Activated T-cell treated with anti-CD3 and anti-CD28 coated beads for 4 hours (primary cell): ENCODE measurements at places on chromosomes 16 and 17.

DNA sequence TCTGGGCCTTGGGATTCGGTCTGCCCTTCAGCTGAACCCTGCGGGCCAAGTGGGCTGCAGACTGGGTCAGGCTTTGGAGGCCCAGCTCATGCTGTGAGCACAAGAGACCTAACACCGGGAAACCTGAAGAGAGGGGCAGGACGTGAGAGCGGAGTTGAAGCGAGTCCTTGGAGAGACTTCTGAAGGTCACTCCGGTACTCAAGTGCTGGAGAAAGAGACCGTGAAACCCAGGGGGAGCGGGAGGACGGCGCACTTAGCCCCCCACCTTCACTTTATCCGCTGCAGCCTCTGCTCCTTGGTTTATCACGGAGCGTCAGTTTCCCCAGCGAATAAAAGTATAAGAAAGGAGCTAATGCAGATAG, 361 bp downstream of the UQCRC2 start:
- no peak for DNase-seq

- DNase-seq = no peak
These were observed 80.3 kb upstream of the CES5A start for GRCh38 chr16:55955424-55955823.

- no peak for DNase-seq
These were observed 601 bp downstream of the SPNS1 start for GRCh38 chr16:28975158-28975599.

DNA sequence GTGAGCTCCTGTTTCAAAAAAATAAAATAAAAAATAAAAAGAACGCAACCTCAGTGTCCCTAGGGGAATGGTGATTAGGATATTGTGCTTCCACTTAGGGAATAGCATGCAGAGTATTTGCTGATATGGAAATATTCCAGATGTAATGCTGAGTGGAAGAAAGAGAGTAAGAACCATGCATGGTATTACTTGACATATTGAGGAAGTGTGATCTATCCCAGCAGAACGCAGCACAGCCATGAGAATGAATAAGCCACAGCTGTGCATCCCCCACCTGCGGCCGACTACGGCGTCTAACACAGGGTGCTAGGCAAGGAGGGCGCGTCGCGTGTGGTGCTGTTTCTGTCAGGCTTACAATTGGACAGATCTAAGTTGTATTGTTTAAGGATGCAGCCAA, 49.5 kb downstream of the FOXK2 start:
- DNase-seq = no peak

DNA sequence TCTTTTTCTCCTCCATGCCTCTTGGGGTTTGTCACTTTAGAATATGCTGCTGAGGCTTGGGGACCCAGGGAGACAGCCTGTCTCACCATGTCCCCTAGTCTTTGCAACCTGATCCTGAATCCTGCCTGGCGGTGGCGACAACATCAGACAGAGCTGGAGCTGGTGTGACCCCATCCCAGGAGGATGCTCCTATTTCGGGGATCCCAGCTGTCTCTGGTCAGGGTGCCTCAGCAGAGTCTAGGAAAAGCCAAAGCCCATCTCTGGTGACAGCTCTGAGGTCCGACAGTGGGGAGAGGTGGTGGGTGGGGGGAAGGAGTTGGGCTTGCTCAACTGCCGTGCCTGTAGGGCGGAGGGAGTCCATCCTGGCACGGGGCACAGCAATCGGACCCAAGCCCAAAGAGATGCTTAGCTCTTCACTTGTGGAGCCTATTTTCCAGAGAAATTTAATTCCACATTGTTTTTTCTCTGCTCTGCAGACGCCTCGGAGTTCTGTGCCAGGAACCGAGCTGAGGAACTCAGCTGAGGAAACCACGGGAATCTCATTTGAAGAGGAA, 10.3 kb upstream of the TNS4 start:
- no peak for DNase-seq

GRCh38 chr16:81505011-81505661, 60.5 kb downstream of the CMIP start:
- no peak for DNase-seq

GRCh38 chr16:87169509-87169995, 147.6 kb downstream of the C16orf95 start:
- no peak for DNase-seq

DNA sequence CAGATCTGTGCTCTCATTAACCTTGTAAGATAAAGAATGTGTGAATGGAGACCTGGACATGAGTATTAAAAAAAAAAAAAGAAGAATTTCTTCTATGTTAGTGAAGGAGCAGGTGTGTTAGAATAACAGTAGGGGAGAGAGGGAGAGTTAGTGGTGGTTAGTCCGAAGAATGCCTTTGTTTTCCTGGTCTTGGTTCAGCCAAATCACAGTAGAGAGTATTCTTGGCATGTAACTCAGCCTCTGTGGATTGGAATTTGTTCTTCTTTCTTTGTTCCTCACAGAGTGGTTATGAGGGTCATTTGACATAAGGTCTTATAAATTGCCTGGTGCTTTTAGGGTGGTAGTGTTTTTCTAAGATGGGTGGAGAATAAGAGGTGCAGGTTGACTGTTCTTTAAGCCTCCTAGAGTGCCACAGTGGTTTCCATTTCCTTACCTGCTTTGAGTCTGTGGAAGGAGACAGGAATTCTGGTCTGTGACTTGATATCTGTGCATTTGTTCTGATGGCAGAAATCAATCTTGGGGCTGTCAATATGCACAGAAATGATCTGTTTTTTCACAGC, 17.6 kb downstream of the NUP93 start:
- DNase-seq = no peak

- no peak for DNase-seq
These were observed 16.2 kb upstream of the BAHCC1 start for GRCh38 chr17:81378941-81379511.

DNA sequence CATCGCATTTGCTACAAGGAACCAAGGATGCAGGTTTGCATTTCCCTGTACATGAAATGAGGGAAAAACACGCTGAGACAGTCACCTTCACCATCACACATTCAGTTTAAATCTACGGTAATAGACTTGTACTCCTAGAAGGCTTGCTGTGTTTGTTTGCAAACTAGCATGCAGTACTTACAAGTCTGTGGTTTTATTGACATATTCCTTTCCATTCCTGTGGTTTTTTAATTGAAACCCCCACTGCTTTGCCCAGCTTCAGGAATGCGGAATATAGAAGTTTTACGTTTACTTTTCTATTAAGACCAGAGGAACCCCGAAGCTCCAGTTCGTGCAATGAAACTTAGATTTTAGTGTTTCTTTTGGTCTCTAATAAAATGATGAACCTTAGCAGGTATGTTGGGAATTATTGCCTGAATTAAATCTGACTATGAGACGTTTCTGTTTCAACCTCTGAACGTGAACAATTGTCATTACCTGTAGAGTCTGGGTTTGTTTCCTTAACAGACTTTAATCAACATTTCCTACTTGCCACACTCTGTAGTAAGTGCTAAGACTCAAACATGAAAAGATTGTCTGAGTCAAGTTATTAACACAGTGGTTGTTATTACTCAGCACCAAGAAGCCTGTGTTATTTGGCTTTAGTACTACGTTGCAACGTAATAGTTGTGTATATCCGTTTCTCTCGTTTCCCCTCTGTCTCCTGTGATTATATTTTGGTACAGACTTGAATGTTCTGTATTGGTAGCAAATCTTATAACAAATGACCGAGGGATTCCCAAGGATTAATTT, 793.3 kb upstream of the GOT2 start:
- no peak for DNase-seq

GRCh38 chr16:89880477-89881367, 7.3 kb downstream of the TCF25 start:
- DNase-seq = no peak

- DNase-seq = no peak
These were observed 53.5 kb downstream of the WDR59 start for GRCh38 chr16:74931445-74931844.

GRCh38 chr17:6067060-6067459, 3.1 kb upstream of the WSCD1 start:
- DNase-seq = no peak

- DNase-seq = no peak
These were observed 153.4 kb upstream of the PLCG2 start for GRCh38 chr16:81625544-81626153.

GRCh38 chr17:43713494-43714162, 45.0 kb downstream of the SOST start:
- DNase-seq = no peak

GRCh38 chr17:73104450-73104849, 12.0 kb upstream of the SLC39A11 start:
- no peak for DNase-seq

DNA sequence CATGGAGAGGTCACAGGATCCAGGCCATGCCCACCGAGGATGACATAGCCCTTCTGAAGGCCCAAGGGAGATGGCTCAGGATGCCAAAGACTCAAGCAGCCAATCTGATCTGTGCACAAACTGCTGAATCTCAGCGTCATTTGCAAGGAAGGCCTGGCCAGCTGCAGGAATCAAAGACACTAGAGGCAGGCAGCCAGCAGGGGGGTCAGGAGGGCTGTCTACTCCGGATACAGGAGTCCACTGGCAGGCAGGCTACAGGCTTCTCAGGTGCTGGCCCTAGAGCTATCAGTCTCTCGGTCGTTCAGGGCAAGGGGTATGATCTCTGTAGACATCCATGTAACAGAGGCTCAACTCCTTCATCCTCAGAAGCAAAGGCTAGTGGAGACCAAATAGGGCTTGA, 1735.3 kb downstream of the TP53TG3F start:
- no peak for DNase-seq

DNA sequence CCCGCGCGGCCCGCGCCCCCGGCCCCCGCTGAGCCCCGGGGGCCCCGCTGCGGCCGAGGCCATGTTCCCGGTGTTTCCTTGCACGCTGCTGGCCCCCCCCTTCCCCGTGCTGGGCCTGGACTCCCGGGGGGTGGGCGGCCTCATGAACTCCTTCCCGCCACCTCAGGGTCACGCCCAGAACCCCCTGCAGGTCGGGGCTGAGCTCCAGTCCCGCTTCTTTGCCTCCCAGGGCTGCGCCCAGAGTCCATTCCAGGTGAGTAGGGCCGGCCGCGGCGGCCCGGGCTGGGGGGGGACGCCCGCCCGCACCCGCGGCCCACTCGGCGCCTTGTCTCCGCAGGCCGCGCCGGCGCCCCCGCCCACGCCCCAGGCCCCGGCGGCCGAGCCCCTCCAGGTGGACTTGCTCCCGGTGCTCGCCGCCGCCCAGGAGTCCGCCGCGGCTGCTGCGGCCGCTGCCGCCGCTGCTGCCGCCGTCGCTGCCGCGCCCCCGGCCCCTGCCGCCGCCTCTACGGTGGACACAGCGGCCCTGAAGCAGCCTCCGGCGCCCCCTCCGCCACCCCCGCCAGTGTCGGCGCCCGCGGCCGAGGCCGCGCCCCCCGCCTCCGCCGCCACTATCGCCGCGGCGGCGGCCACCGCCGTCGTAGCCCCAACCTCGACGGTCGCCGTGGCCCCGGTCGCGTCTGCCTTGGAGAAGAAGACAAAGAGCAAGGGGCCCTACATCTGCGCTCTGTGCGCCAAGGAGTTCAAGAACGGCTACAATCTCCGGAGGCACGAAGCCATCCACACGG, 504 bp downstream of the MAZ start:
- DNase-seq = no peak

- DNase-seq = no peak
These were observed 20.9 kb downstream of the HSD17B2 start for GRCh38 chr16:82055728-82056549.

- no peak for DNase-seq
These were observed 2.4 kb downstream of the ARHGDIA start for GRCh38 chr17:81868674-81869220.

DNA sequence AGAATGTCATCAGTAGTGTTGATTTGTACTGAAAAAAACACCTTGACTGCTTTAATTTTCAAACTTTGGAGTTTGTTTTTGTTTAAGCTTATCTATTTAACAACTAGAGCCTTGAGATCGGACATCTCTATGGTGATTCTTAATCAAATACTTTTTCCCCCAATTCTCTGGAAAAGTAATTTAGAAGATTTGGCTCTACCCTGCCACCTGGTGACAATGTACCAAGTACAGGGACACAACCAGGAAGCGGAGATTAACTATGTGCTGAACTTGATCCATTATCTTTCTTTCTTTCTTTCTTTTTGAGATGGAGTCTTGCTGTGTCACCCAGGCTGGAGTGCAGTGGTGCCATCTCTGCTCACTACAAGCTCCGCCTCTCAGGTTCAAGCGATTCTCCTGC, 30.8 kb downstream of the USP43 start:
- no peak for DNase-seq

DNA sequence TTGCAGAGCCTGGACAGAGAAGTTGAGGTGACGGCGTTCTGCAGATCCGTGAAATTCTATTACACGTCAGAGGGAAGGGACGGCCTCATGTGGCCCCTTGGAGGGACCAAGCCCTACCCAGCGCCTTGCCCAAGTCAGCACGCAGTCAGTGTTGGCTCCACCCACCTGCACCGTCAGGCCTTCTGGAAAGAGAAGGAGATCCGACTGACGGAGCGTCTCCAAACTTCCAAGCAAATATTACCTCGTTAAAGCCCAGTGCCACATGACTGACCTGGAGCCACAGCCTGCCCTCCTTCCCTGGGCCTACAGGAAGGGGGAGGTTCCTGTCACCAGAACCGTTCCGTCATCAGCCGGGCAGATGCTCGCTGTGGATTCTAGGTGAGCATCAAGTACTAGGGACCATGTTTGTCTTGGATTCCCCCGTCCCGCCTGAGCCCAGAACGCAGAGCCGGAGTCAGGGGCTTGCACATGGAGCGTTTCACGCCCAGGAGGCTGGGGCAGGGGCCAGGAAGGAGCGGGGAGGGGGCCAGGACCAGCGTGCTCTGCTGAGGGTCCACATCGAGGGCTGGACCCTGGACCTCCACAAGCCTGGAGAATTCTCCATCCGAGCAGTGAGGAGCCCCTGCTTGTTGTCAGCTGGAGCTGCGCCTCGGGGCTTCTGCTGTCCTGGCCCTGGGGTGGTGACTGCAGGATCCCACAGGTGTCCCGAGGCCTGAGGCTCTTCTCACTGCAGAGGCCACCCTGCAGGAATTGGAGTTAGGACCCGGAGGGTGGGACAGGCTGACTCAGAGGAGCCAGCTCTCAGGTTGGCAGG, 22.6 kb upstream of the METRNL start:
- DNase-seq = no peak

DNA sequence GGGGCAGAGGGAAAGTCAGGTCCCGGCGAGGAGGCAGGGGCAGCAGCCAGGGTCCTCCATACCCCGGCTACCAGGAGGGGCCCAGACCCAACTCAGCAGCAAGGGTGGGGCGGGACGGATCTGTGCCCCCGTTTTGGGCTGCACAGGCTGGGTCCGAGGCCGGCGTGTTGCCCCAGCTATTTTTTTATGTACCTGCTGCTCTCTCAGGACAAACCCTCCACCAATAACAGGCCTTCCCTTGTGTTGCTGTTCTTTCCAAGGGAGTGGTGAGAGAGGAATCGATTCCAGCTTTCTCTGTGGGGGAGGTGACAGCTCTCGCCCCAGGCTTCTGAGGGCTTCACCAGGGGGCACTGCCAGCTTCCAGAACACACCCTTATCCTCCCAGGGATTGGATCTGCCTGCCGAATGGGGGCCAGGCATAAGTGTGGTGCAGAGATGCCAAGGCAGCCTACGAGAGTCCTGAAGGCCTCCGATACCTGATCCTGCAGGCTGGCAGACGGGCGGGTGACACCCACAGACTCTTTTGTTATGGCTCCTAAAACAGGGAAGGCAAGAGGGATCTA, 22.3 kb downstream of the RTN4RL1 start:
- no peak for DNase-seq
